Mesothelial cell of epicardium (in vitro differentiated cells): ENCODE measurements at places on chromosomes 4 and X. TPM values are rescaled to one million over a fixed set of nuclear protein-coding genes. Genes with fewer than 3 reads are reported as not detected.
A peak's percentile ranks its signal among the peaks of the same experiment; 100 is the strongest.

GRCh38 chr4:68011684-68012083, 48.4 kb upstream of the TMPRSS11A start:
- H3K36me3 ChIP-seq, result no peaks in the 10 kb centered on the region
- no peaks in the 10 kb centered on the region for H3K27me3 ChIP-seq
- H3K4me3 ChIP-seq, result no peak overlapping the region
- H3K27ac ChIP-seq, result no peak overlapping the region
- H3K4me1 ChIP-seq, result peaks cover 3% of the 10 kb centered on the region

DNA sequence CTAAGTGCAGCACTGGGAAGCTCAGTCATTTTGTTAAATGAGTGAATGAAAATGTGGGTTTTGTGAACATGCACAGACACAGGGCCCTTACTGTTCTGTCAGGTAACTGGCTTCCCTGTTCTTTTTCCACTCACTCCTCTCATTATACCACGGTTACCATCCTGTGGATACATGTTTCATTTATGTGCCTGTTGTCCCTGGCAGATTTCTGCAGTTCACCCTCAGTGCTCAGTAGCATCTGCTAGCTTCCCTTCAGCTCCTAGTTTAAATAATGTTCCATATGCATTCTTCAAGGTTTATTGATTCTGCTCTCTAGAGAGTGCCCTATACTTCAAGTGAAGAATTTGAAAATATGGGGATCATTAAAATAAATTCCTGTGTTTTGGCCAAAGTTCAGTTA, 1634.3 kb upstream of the ADGRL3 start:
- H3K36me3 ChIP-seq, result no peaks in the 10 kb centered on the region
- no peak for DNase-seq
- no peaks in the 10 kb centered on the region for H3K4me1 ChIP-seq
- no peak overlapping the region for H3K4me3 ChIP-seq

DNA sequence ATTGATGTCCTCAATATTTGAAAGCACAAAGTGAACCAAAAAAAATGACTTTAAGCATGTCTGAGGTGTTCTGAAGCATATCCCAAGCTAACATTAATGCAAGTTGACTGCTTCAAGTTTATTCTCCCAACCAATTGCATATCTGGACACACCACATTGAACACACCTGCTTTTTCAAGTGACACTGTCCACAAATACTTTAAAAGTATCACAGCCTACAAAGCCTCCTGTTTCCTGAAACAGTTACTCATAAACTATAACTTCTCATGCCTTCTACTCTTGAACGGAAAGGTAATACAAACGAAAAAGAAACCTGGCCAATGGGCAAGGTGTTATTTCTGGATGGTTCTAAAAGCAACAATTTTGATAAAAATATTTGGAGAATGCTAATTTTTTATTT, 1.1 kb downstream of the CDKL2 start:
- no peak for DNase-seq
- H3K27ac ChIP-seq, result no peak overlapping the region
- peaks cover 11% of the 10 kb centered on the region for H3K4me1 ChIP-seq
- no peaks in the 10 kb centered on the region for H3K27me3 ChIP-seq

- no peaks in the 10 kb centered on the region for H3K27me3 ChIP-seq
- peaks cover 6% of the 10 kb centered on the region for H3K36me3 ChIP-seq
- peak within 1 kb of the TSS; percentile 99 for H3K27ac ChIP-seq
- peak within 1 kb of the TSS; percentile 99 for H3K4me3 ChIP-seq
- peak; percentile 37 for DNase-seq
Measured at GRCh38 chr4:99946356-99947189, at the start of gene DNAJB14. DNAJB14 (minus strand) TSS chr4:99946618; CDS start chr4:99946571, 47 bp downstream.

GRCh38 chrX:3540105-3540504, 173.3 kb downstream of the PRKX start:
- peaks cover 2% of the 10 kb centered on the region for H3K36me3 ChIP-seq
- no peaks in the 10 kb centered on the region for H3K4me1 ChIP-seq
- no peak overlapping the region for H3K4me3 ChIP-seq
- H3K27ac ChIP-seq, result no peak overlapping the region

- H3K27me3 ChIP-seq, result no peaks in the 10 kb centered on the region
- no peak for DNase-seq
- no peaks in the 10 kb centered on the region for H3K4me1 ChIP-seq
- H3K27ac ChIP-seq, result no peak overlapping the region
- no peaks in the 10 kb centered on the region for H3K36me3 ChIP-seq
Measured at GRCh38 chr4:129583868-129584267, 487.9 kb downstream of the C4orf33 start.

GRCh38 chr4:3660086-3660927, 105.9 kb upstream of the ADRA2C start:
- no peak overlapping the region for H3K4me3 ChIP-seq
- H3K27me3 ChIP-seq, result peaks cover 52% of the 10 kb centered on the region
- no peaks in the 10 kb centered on the region for H3K36me3 ChIP-seq
- peaks cover 7% of the 10 kb centered on the region for H3K4me1 ChIP-seq
- DNase-seq, result no peak

DNA sequence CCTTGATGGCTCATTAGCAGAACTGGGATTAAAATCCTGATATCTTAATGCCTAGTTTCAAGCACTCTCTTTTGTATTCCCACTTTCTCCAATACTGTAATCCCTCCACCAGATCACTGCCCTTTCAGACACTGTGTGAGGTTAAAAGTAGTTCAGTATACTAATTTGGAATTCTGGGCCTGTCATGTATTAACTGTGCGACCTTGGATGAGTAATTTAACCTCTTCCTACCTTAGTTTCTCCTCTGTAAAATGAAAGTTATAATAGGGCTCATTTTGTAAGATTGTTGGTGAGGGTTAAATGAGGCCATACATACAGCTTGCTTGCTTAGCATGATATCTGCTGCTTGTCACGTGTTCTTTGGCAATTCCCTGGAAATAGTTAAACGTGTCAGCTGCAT, 207.3 kb upstream of the HS3ST1 start:
- no peaks in the 10 kb centered on the region for H3K4me1 ChIP-seq
- H3K27ac ChIP-seq, result no peak overlapping the region
- no peaks in the 10 kb centered on the region for H3K36me3 ChIP-seq
- H3K4me3 ChIP-seq, result no peak overlapping the region

GRCh38 chrX:63743596-63743995, 41.4 kb downstream of the ARHGEF9 start:
- H3K27me3 ChIP-seq, result no peaks in the 10 kb centered on the region
- no peak for DNase-seq
- peaks cover 9% of the 10 kb centered on the region for H3K4me1 ChIP-seq
- no peaks in the 10 kb centered on the region for H3K36me3 ChIP-seq

GRCh38 chr4:142356801-142357200, 489.3 kb downstream of the INPP4B start:
- peaks cover under 1% of the 10 kb centered on the region for H3K36me3 ChIP-seq
- no peak for DNase-seq
- H3K4me3 ChIP-seq, result no peak overlapping the region
- H3K4me1 ChIP-seq, result peaks cover 52% of the 10 kb centered on the region
- peak overlapping the region; percentile 83 for H3K27ac ChIP-seq
- H3K27me3 ChIP-seq, result no peaks in the 10 kb centered on the region

DNA sequence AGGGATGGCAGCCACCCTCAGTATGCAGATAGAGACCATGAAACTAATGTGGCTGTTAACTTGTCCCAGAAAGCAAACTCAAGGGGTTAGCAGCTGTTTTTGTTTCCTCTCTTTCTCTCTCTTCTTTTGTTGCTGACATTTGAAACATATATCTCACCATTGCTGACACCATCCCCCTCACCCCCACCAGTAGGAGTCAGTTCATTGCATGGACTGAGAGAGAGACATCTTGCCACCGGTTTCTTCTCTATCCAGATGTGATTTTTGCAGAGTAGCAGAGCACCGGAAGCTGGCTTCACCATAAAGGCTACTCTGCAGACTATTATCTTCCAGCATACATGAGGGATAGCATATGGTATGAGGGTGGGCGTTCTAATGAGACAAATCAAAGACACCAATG, 177.1 kb upstream of the FRG1 start:
- H3K4me1 ChIP-seq, result no peaks in the 10 kb centered on the region
- DNase-seq, result no peak
- H3K27me3 ChIP-seq, result no peaks in the 10 kb centered on the region

DNA sequence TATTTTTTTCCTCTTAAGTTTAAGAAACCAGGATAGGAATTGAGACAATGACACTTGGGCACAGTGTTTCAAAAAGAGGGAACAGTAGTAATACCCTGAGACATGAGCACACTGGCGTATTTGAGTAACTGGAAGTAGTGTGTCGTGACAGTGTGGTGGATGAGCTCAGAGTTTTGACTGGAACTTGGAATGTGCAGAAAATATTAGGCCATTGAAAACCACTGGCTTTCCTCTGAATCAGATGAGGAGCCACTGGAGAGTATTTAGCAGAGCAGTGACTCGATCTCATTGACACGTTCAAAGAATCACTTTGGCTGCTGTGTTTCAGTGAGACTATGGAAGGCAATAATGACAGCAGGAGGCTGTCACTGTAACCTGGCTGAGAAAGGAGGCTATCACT, 1531.2 kb downstream of the STIM2 start:
- H3K27me3 ChIP-seq, result no peaks in the 10 kb centered on the region
- H3K27ac ChIP-seq, result no peak overlapping the region
- DNase-seq, result no peak
- H3K4me1 ChIP-seq, result peaks cover 16% of the 10 kb centered on the region
- no peak overlapping the region for H3K4me3 ChIP-seq

GRCh38 chr4:148270630-148271029, 171.6 kb downstream of the NR3C2 start:
- H3K36me3 ChIP-seq, result no peaks in the 10 kb centered on the region
- no peak for DNase-seq
- no peaks in the 10 kb centered on the region for H3K27me3 ChIP-seq
- H3K4me3 ChIP-seq, result no peak overlapping the region
- H3K27ac ChIP-seq, result peak overlapping the region; percentile 47

- H3K4me3 ChIP-seq, result no peak overlapping the region
- no peak for DNase-seq
- H3K4me1 ChIP-seq, result peaks cover 2% of the 10 kb centered on the region
- H3K27ac ChIP-seq, result no peak overlapping the region
Measured at GRCh38 chr4:138560448-138560847, 318.3 kb upstream of the SLC7A11 start.

DNA sequence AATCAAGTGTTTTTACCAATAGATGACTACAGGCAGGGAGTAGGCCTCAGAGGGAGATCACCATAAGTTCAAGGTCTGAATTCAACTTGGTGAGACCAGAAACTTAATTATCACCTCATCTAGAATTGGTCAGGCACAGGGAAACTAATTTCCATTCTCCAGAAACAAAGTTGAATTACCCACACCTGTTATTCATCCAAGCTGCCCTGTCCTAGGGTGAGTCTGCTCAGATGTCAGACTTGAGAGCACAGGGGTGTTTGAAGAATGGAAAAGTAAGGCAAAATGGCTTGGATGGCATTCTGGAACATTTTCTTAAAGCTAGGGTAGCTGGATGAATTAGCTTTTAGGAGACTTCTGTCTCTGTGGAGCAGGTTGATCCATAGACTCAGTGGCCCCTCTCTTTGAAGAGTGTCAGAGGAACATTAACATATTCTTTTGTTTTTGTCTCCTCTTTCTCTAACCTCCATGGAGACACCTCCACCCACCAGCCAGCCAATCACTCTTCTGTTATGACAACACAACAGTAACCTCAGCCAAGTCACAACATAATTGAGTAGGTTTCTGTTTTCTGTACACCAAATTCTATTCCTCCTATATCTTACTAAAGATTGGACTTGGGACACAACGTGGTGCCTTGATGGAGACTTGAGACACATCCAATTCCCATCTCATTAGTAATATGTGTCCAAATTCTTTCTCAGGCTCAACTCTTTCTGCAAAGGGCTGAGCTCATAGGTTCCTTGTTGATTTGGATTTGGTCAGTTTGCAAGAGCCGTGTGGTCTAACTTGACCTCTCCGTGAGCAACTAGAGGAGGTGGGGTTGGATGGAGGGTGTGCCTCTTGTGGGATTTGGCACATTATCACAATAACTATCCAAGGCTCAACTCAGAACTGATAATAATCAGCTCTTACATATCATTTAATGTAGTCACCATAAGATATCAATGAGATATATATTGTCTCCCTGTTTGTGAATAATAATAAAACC, 45.1 kb downstream of the VSIG4 start:
- no peaks in the 10 kb centered on the region for H3K27me3 ChIP-seq
- H3K4me1 ChIP-seq, result no peaks in the 10 kb centered on the region

DNA sequence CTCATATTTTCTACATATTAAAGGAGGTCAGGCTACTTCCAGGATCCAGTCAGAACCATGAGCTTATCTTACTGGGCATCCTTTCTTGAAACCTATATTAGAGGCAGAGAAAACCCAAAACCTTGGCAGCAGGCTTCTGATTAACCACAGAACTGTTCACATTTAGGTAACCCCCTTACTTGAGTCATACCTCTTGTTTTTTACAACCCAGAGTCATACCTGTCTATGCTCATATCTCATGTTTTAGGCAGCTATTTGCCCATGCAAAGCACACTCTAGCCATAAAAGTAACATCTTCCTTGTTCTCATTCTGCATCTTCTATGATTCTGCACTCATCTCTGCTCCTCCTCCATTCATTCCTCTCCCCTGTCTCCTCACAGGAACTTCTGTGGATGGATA, 138.0 kb upstream of the SMIM31 start:
- H3K4me1 ChIP-seq, result no peaks in the 10 kb centered on the region
- H3K4me3 ChIP-seq, result no peak overlapping the region
- DNase-seq, result no peak

DNA sequence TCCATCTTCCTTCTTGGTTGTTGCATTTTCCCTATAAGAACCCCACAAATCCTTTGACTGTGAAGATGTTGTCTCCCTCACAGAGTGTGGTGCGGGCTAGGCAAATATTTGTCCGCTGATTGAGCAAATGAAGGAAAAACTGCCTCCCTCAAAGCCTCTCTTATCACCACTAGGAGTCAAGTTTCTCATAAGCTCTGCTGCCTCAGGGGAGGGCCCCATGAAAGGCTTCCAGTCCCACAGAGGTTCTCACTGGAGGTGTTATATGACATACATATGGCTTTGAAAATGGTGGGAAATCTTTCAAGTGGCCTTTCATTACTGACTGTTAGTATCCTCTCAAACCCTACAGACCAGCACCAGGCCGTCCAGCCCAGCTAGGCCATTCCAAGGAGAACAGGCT, 9.3 kb downstream of the VGLL1 start:
- H3K27me3 ChIP-seq, result no peaks in the 10 kb centered on the region
- H3K4me3 ChIP-seq, result no peak overlapping the region
- H3K4me1 ChIP-seq, result no peaks in the 10 kb centered on the region
- H3K27ac ChIP-seq, result no peak overlapping the region

DNA sequence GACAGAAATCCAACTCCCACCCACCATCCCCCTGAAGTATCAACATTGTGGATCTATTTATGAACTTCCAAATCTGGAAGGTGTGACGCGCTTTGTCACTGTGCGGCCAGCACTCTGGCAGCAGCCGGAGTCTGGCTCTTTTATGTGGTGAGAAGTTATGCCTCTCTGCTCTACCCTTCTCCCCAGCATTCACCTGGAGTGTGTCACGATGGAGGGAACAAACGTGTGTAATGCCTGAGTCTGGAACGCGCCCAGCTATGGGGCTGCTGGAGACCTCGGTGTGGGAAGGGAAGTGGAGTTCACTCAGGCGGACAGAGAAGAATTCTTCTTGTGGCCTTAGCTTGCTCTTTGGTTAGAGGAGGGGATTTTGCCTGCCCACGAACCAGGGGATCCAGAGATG, 222.1 kb upstream of the RPL34 start:
- no peaks in the 10 kb centered on the region for H3K36me3 ChIP-seq
- no peak overlapping the region for H3K27ac ChIP-seq
- no peaks in the 10 kb centered on the region for H3K27me3 ChIP-seq
- no peak for DNase-seq
- no peak overlapping the region for H3K4me3 ChIP-seq
- peaks cover 5% of the 10 kb centered on the region for H3K4me1 ChIP-seq

Gene GPR101
- not detected in 3 replicates for total RNA-seq

Gene NKX1-1
- not detected in 3 replicates for total RNA-seq

Gene WAS
- total RNA-seq, result 1.4 to 2.2 TPM (median 1.5 TPM) in 3 replicates

Gene SSX2B
- not detected in 3 replicates for total RNA-seq
